Uterus (tissue), 4 donors: ENCODE measurements at places on chromosomes 5 and 9.

DNA sequence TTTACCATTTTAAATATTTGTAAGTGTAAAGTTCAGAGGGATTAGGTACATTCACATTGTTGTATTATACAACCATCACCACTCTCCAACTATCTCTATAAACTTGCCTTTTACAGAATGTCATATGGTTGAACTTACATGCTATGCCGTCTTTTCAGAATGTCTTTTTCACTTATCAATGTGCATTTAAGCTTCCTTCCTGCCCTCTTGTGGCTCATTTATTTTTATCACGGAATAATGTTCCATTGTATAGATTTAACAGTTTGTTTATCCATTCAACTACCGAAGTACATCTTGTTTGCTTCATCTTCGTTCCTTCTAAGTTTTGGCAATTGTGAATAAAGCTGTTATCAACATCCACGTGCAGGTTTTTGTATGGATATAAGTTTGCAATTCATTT is 133.3 kb upstream of the C6 start:
- no peaks in the 10 kb centered on the region for H3K36me3 ChIP-seq
- DNase-seq: no peak
- no peak overlapping the region for H3K27ac ChIP-seq
- no peaks in the 10 kb centered on the region for H3K27me3 ChIP-seq

DNA sequence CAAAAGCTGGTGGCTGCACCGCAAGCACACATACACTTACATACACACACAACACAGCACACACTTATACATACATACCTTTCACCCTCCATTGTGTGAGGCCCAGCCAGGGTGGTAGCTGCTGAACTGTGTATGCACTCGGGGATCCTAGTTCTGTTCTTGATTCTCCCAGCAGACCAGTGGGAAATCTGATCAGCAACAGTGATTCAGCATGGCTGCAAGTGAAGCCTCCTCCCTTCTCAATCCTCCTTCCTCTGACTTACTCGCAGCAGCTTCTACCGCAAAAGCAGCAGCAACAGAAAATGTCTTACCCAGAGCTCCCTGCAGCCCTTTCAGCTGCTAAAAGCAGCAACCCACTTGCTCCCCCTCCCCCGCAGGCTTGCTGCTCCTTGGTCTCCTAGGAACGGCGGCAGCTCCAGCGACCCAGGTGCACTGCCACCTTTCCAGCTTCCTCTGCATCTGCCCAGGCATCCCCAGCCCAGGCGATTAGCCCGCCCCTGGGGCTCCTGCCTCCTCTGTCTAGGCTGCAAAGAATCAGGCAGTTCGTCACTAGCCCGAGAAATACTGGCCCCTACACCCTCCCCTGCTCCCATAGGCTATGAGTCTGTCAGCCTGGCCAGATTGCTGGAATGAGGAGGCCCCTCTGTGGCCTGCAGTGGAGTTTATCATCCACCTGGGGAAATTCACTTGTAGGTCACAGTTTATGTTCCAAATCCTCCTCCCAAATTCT is at the start of gene KLHL3:
Gene KLHL3 (minus strand): TSS at position 535 of the 730 bp plus-strand sequence. CDS start 443 bp downstream, at position 92.
- peak within 1 kb of the TSS; percentile 33 for H3K4me3 ChIP-seq
- H3K27ac ChIP-seq: peak within 1 kb of the TSS; percentile 59
- DNase-seq: peak; percentile 16
- peaks cover 6% of the 10 kb centered on the region for H3K4me1 ChIP-seq
- no peaks in the 10 kb centered on the region for H3K36me3 ChIP-seq

GRCh38 chr9:18909140-18910018 is 123.6 kb downstream of the SAXO1 start:
- H3K27me3 ChIP-seq: no peaks in the 10 kb centered on the region
- no peak overlapping the region for H3K27ac ChIP-seq
- no peaks in the 10 kb centered on the region for H3K36me3 ChIP-seq
- no peaks in the 10 kb centered on the region for H3K4me1 ChIP-seq

GRCh38 chr5:69334793-69335268 is 2.2 kb upstream of the CCDC125 start:
- DNase-seq: peak; percentile 77
- H3K4me1 ChIP-seq: no peaks in the 10 kb centered on the region
- no peak overlapping the region for H3K4me3 ChIP-seq

DNA sequence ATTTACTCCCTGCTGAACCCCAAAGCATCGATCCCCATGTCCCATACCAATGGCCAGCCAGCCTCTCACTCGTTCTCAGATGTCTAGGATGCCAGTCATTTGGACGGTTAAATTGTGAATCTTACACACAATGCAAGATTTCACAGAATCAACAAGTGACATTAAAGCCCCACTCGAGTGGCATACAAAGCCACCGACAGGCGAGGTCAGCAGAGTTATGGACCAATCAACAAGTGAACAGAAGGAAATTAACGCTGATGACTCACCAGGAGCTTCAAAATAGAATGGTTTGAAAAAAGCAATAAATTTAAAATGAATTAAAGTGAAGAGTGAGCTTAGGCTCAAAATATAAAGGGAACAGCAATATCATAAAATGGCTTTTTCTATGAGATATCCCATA is 8.2 kb upstream of the RUFY1 start:
- H3K27me3 ChIP-seq: no peaks in the 10 kb centered on the region
- no peak for DNase-seq
- H3K4me3 ChIP-seq: no peak overlapping the region
- no peaks in the 10 kb centered on the region for H3K4me1 ChIP-seq
- no peak overlapping the region for H3K27ac ChIP-seq
